ENCODE measurements at places on chromosomes 11 and 22.

- ATAC-seq, result peak; percentile 9
These were observed 208.1 kb downstream of the DBX1 start for GRCh38 chr11:19952116-19952605.

GRCh38 chr11:116132273-116132978 lies 628.2 kb upstream of the CADM1 start:
- ATAC-seq, result no peak

- ATAC-seq, result no peak
These were observed 123.9 kb downstream of the CTNND1 start for GRCh38 chr11:57885298-57886050.

- no peak for ATAC-seq
These were observed 65.1 kb upstream of the USP47 start for GRCh38 chr11:11776714-11777113.

GRCh38 chr11:46391578-46392420 lies at the start of gene CHRM4:
TSS of gene CHRM4 (minus strand) at chr11:46391776. CDS start at chr11:46386557, 5,219 bp downstream.
- no peak for ATAC-seq

GRCh38 chr11:113484223-113484622 lies 9.0 kb upstream of the DRD2 start:
- no peak for ATAC-seq

- no peak for ATAC-seq
These were observed at the start of gene APOL3 for GRCh38 chr22:36160499-36160942. TSS of gene APOL3 (minus strand) at chr22:36160755. CDS start at chr22:36149055, 11,700 bp downstream.

- ATAC-seq, result no peak
These were observed 90.4 kb downstream of the RBFOX2 start for GRCh38 chr22:35938226-35938625.

Measured in SK-N-SH treated with all-trans-retinoic acid at 6 μM for 48 hours (cell line).